Activated gamma-delta T cell treated with anti-CD3 and anti-CD28 coated beads, Interleukin-2, amount 50 U/mL, for 16 hours (primary cell): ENCODE measurements at places on chromosomes 12 and 14.

- no peak for DNase-seq
Measured at GRCh38 chr14:57736391-57736790, 129.5 kb downstream of the SLC35F4 start.

DNA sequence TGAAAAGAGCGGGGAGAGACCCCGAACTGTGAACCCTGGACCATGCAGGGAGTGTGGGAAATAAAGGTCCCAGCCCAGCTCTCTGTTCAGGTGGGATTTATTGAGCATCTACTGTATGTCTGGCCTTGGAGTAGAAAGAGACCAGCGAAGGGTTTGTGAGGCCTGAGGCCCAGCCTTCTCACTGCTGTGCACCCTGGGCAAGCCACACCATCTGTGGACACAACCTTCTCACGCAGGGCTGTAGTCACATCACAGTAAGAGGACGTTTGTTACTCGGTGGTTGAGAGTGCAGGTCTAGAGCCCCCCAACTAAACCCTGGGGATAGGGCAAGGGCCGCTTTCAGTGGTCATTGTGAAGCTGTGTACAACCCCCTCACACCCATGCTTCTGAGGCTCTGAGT, 18.2 kb downstream of the FAM222A start:
- no peak for DNase-seq

DNA sequence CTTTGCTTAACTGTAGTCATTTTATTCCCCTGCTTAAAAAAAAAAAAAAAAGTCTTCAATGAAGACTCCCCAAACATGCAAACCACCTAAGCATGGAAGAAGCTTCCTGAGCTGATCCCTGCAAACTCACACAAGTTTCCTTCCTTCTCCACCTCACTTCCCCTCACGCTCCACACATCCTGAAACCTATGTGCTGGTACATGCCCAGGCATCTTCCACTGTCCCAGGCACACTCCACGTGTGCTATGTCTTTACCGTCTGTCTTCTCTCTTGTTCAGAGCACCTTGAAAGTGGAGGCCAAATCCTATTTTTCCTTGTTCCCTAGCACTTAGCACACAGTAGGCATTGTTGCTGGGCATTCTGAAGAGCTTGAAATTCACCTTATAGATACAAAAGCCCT, 13.4 kb downstream of the LRIG3 start:
- DNase-seq, result no peak

DNA sequence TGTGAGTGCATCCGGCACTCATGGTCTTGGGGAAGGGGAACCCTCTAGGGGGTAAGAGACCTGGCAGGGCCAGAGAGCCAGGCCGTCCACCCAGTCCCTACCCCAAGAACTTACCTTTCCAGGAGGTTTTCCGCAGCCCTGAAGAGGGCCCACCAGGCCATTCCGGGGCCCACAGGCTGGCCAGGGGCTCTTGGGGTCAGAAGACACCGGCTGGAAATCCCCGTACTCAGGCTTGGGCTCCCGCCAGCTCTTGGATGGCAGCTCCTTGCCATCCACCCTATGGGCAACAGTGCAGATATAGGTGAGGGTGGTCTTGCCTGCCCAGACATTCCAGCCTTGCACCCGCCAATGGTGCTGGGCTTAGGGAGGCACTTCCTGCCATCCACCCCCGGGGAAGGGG, 34.6 kb downstream of the NCKAP5L start:
- no peak for DNase-seq

DNA sequence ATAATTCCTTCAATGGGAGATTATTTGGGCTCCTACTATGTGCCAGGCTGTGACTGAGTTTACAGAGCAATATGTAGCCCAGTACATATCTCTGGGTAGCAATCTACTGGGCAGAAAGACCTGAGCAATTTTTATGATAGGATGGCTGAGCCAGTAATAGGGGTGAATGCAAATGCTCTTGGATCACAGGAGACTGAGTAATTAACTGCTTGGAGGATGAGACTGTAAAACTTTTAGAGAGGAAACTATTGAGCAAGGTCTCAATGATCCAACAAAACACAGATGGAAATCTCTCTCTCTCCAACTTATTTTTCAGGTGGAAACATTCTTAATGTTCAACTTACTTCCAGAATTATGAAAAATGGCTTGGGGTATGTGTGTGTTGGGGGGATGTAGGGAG, 402.2 kb downstream of the AEBP2 start:
- no peak for DNase-seq

DNA sequence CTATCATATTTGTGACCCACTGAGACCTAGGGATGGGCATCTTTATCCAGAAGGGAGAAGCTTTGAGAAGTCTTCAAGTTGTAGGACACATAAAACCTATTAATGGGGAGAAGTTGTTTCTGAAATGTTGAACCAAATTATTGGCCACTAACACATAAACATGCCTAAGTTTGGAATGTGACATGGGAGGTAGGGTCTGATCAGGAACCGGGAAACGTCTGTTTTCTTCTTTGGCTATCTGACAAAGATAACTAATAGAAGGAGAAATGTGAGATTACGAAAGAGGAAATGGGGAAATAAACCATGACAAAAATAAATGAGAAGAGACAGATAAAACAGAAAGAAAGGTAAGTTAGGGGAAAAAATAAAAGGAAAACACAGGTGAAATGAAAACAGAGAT, 425.2 kb downstream of the EGLN3 start:
- DNase-seq, result no peak

DNA sequence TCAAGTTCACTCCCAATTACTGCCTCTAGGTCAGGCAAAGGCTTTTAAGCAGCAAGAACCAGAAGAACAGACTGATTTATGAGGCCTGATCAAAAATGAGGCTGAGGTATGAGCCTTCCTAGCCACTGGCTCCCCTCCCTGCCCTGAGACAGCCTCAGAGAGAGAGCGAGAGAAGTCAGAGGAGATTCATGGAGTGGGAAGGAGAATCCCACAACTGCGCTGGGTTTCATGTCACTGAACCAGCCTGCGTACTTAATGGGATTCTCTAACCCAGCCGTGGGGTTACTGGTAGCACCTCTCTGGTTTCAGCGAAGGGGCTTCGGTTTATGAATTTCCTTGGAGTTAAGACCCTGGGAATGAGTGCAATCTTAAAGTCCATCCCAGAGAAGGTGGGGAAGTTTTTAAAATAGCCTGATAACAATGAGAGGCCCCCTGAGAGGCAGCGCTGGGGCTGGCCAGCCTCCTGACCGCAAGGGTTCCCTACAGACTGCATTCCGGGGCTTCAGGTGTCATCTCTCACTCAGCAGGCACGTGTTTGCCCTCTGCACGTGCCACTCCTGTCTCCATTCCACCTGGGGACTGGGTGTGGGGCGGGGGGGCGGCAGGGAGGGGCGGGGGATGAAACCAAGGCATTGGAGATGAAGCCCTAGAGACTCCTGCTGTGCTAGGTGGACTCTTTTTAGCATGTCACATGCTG, 6.1 kb upstream of the GPRC5A start:
- no peak for DNase-seq

- no peak for DNase-seq
Measured at GRCh38 chr14:82536566-82536965, 1002.9 kb upstream of the SEL1L start.

GRCh38 chr14:23529016-23529415, 22.5 kb downstream of the ZFHX2 start:
- no peak for DNase-seq

- no peak for DNase-seq
Measured at GRCh38 chr12:109981311-109981710, 14.9 kb downstream of the GIT2 start.

GRCh38 chr14:87816416-87816815, 176.6 kb downstream of the GALC start:
- DNase-seq, result no peak
